ENCODE measurements at places on chromosomes 16 and 17.
A peak's percentile ranks its signal among the peaks of the same experiment; 100 is the strongest.

DNA sequence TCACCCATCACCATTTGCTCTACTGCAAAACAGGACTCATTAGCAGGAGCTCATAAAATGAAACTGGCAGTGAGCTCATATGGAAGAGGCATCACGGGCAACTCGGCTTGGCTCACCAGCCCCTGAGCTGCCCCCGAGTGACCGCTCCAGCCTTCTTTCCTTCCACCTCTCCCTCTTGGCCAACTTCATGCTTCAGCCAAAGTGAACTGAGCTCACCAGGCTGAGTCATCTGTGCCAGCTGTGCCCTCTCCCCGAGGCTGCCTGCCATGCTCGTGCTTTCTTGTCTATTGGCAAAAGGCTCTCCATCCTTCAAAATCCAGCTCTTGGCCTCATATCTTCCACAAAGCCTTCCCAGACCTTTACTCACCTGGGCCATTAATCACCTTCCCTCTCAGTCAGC lies 391.4 kb downstream of the WWOX start:
- no peak for DNase-seq

DNA sequence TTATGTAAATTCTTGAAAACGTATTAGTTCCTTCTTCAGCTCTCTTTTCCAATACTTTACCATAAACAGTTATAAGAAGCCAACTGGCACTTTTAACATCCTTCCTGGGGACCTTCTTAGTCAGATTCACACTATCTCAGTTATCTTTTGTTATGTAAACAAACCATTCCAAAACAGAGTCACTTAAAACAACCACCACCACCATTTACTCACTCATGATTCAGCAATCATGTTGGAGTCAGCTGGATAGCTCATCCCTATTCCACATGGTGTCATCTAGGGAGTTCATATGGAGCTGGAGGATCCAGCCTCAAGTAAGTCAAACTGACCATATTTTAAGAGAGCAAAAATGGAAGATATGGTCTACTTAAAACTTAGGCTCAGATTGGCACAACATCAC lies 240.3 kb upstream of the IRX3 start:
- no peak for DNase-seq

DNA sequence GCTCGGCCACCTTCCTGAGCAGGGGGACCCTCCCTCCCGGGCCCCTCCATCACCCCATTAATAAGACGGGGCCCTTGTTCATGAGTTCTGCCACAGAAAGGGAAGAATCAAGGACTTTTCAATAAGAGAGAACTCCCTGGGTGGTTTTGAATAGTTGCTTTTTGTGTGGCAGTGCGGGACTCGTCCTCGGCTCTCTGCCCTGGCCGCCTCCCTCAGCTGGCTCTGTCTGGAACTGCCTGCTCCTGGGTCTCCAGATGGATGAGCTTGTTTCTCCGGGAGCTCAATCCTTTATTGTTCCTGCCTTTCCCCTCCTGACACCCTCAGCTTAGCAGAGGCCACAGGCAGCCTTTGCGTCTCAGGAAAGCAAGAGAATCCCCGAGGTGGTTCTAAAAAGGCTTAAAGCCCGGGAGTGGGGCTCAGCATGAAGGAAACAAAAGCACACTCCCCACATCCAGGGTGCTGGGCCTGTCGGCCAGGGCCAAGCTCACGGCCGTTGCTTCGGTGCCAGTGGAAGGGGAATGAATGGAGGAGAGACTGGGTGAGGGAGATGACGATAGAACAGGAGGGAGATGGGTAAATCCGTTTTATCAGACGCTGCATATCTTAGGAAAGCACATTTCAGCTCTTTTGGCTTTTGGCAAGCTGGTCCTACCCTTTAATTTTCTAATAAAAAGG lies 60.2 kb downstream of the RAI1 start:
- no peak for DNase-seq

- DNase-seq = no peak
Observed at GRCh38 chr17:71104225-71104624, 934.9 kb downstream of the KCNJ2 start.

- DNase-seq = no peak
Observed at GRCh38 chr17:5902181-5903140, 167.7 kb upstream of the WSCD1 start.

- no peak for DNase-seq
Observed at GRCh38 chr16:20410121-20410723, 888 bp downstream of the ACSM5 start.

DNA sequence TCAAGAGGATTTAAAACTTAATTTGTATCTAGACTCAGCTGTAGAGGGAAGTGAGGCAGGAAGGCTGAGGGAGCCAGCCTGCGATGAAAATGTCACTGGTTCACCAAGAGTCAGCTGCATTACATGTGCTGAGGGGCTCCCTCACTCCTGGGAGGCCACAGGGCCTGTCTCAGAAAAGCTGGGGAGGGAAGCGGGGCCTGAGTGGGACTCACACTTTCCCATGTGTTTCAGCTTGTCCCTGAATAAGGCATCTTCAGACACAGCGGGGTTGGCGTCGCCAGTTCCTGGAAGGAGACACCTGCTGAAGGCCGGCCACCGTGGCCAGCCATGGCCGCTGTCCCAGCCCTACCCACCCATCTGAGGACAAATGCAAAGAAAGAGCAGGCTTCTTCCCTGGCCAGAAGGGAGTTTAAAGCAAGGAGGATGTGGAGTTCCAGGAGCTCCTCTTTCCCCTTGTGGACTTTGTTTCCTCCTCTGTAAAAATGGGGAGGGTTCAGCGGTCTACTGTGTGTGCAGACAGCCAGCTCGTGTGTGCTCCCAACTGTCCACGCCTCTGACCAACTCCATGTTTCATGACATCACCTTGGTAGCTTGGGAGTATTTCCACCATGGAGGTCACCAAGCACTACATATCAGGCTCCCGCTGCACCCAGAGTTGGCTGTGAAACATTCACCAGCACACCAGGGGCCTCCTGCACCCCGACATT lies 19.2 kb upstream of the MRPS23 start:
- DNase-seq = no peak

DNA sequence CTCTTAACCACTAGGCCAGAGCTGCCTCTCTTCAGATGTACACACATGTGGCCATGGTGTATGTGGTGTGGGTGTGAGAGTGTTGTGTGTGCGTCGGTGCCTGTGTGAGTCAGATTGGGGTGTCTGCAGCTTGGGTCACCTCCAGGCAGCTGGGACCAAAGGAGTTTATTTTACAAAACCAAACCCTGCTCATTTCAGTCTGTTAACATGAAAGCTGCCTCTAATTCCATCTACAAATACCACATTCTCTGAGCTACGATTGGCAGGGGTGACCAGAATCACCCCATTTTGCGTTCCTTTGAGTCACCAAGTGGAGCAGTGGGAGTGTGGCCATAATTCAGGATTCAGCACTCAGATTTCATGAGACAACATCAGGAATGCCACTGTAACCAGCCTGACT lies 105.3 kb downstream of the IRX5 start:
- no peak for DNase-seq

DNA sequence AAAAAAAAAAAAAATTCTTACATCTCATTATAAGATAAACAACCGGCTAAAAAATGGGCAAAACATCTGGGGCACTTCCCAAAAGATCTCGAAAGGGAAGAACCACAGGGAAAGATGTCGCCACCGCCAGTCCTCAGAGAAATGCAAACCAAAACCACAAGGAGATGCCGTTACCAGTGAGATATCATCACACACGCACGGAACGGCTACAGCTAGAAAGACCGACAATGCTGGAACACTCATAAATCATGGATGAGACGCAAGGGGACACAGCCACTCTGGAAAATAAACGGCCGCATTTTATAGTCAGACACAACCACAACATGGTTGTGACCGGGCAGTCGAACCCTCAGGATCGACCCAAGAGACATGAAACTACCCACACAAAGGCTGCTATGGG lies 24.5 kb downstream of the WDR45B start:
- DNase-seq = no peak

DNA sequence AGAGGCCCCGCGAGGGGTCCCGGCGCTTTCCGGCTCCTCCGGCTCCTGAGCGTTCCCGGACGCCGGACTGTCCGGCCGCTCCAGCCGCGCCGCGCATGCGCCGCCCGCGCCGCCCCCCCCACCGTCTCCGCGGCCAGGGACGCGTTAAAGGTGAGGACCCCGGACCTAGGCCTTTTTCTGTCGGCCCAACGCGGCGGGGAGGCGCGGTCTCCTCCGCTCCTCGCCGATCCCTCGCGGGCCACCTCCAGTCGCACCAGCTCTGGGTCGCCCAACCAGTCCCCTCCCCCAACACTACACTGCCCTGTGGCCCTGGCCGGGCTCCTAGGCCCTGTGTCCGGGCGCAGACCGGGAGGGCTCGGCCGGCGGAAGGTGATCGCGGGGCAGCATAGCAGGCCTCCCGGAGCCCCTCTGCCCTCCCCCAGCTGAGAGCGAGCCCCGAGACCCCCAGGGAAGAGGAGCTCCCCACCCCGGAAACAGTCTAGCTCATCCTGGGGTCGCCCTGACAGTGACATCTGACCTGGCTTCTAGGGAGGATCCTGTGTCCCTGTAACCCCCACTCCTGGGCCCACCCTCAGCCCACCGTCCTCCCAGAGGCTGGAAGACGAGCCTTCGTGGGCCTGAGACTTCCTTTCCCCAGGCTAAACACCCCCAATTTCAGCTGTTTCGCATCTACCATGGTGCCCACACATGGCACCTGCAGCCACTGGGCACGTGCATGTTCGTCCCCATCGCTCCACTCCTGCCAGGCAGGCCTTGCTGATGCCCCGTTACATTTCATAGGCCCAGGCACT lies 14.7 kb upstream of the BCAR1 start:
- DNase-seq = no peak

DNA sequence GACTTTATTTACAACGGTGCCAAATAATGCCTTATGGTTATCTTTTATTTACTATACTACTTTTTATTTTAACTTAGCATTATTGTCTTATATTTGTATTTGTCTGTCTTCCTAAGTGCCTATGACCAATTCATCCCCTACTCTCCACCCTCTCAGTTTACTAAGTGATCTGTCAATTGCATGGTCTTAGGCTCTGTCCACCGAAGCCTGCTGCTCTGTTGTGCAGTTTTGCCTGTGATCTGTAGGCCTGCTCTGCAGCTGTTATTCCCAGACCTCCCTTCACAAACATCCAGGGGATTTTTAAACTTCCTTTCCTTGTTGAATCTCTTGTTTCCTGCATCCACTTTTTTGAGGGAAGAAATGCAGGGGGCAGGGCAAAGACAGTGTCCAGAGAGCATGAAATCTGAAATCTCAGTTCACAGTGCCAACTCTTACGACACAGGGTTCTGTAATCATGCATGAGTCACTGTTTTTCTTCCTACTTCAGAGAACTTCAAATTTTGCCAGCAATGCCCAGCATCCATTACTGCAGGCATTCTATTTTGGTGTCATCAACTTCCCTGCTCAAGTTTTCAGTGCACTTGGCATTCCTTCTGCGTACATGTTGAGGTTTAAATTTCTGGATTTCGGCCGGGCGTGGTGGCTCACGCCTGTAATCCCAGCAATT lies 11.4 kb downstream of the SLFN5 start:
- DNase-seq = peak; percentile 91

GRCh38 chr17:77958716-77959125 lies 218 bp downstream of the TNRC6C start:
- DNase-seq = no peak

GRCh38 chr16:28835864-28836760 lies 10.0 kb downstream of the TUFM start:
- DNase-seq = no peak

DNA sequence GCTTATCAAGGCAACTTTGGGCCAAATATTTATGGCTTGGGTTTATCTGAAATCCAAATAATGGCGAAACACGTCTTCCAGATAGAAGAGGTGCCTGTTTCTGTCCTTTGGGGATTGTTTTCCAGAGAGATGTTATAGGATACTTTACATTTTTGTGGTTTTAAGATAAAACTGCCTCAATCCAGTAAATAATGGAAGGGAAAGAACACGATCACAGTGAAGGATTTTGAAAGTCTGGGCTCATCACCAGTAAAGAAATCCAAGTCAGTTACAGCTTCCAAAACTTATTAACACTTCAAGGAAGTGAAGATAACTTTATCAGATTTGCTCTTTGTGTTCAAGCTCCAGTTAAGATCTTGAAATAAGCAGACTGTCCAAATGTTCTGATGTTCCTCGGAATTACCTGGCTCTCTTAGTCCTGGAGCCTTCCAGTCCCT lies 30.1 kb downstream of the DNAH2 start:
- DNase-seq = no peak

DNA sequence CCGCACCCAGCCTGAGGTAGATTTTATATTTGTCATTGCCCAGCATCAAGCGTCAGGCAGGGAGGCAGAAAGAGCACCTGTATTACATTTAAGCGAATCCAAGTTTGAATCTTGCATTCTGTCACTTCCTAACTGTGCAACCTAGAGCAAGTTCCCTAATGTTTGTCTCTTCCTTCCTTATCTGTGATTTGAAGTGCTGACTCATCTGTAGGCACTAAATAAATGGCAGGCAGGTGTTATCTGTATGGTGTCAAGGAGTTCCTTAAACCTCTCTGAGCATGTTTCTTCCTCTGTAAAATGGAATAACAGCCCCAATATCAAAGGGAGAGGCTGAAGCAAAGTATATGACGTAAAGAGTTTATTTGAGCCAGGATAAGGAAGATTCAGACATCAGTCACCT lies 24.3 kb downstream of the GP2 start:
- DNase-seq = no peak

DNA sequence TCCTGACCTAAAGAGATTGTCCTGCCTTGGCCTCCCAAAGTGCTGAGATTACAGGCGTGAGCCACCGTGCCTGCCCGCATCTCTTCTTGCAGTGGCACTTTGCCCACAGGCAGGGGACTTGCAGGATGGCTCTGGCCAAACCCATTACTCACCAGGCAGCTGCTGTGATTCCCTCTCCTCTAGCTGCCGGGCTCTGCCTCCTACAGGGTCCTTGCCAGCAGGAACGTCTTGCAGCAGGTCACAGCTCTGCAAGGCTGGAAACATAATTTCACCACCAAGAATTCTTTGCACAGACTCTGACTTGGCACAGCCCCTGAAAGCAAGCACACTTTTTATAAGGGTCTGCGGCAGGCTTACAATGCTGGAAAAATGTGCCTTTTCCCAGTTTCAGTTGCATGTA lies 20.3 kb downstream of the COX4I1 start:
- DNase-seq = no peak

GRCh38 chr17:66942451-66943264 lies 21.8 kb upstream of the CACNG4 start:
- no peak for DNase-seq

- no peak for DNase-seq
Observed at GRCh38 chr17:57422574-57423164, 166.3 kb downstream of the MSI2 start.

GRCh38 chr16:23960081-23960885 lies 124.5 kb downstream of the PRKCB start:
- DNase-seq = no peak

DNA sequence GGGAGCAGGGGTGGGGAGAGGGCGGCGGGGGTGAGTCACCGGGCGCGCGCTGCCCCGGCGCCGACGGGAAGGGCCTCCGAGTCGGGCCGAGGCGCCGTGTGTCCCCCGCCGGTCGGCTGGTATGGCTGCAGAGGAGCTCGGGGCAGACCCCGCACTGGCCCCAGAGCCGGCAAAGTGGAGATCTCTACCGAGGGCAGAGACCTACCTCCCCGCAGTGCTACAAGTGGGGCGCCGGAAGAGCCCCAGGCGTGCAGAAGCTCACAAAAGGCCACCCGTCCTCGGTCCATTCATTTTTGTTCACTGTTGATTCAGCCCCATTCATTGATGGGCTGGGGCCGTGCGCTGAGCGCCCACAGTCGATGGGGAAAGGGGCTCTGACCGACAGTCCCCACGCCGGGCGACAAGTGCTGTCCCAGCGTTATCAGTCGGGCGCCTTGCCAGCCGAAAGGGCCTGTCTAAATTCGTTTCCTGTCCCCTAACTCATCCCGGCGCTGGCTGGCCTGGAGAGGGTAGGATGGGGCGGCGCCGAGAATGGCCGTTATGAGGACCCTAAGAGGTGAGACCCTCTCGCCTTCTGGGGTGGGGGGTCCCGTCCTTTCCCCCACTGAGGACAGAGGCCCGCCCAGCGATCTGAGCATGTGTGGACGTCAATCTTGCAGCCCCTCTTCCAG lies 709 bp upstream of the ENO3 start:
- no peak for DNase-seq

Data from glomerular endothelial cell (primary cell).